ELR (cell line): ENCODE measurements at places on chromosomes 11 and 22.
A peak's percentile ranks its signal among the peaks of the same experiment; 100 is the strongest.

DNA sequence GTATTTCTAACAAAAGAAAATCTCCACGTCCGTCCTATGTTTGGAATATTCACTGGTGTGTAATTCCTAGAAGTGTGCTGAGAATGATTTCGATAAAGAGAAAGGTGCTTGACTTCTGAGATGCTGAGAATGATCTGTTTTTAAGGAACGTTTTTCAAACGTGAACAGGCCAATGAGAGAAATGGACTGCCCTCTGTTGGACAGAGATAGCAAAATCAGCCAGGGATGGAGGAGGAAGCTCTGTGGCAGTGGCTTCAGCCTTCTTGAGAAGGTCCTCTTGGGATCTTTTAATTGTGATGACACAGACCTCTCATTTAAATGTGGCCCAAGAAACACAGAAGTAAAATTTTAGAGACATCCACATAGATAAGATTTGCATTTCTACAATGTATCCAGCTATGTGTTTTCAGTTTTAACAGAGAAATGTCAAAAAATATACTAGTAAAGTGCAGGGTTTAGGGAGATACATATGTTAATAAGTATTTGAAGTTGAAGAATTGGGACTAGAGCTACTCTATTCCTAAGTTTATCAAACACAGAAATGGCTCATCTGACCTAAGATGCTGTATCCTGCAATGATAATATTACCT, 84.0 kb upstream of the RCN1 start:
- DNase-seq = peak; percentile 72

- no peak for DNase-seq
Observed at GRCh38 chr11:113243696-113244095, 70.7 kb upstream of the TTC12 start.

DNA sequence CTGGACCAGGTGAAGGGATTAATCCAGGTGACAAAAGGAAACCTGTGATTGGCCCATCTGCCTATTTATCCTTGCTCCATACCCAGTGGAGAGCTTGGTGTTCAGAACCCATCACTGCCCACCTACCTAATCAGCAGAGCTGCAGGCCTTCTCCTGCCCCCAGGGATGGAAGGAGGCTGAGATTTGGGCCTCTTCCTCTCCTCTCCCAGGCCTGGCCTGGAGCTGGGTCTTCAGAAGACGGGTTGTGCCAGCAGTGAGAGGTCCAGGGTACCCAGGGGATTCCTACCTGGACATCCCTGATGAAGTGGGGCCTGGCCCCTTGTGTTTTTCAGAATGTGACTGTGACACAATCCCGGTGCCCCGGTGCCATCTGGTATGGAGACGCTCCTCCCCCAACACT, 80.3 kb upstream of the MYOD1 start:
- no peak for DNase-seq

- peak; percentile 51 for DNase-seq
Observed at GRCh38 chr11:95154514-95154913, 64.9 kb downstream of the ENDOD1 start.

DNA sequence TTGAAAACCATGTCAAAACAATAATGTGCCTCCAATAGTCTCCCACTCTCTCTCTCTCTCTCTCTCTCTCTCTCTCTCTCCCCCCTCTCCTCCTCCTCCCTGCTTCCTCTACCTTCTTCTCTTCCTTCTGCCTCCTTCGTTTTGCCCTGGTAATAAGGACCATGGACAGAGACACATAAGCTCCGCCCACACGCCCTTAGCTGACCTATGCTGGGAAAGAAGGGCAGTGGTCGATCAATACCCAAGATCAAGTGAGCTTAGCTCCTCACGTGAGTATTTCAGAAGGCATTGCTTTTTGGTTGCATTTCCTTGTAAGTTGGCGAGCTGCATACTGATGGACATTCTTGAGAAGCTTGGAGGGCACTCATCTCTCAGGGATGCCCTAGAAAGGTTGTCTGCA, 194.8 kb downstream of the MIAT start:
- DNase-seq = no peak
